ENCODE measurements at places on chromosomes 2 and 18.

- no peak for DNase-seq
Measured at GRCh38 chr18:13915995-13916431, 677 bp upstream of the MC2R start.

- no peak for DNase-seq
Measured at GRCh38 chr2:127712999-127713398, 11.7 kb downstream of the SFT2D3 start.

DNA sequence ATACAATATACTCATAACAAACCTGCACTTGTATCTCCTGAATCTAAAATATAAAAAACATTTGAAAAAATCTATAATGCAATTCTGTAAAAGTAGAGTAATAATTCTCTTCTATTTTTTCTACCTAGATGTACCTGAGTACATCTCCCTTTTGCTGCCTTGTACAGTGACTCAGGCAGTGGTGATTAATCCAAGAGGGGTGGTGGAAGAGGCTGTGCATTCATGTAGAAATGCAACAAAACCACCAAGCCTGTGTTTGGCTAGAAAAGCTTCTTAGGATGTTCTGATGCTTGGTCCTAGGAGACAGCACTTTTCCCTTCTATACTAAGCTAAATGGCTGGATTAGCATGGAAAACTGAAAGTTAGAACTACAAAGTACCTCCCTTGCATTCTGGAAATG is 245.8 kb downstream of the DPP10 start:
- no peak for DNase-seq

GRCh38 chr2:216370961-216371712 is 1.1 kb downstream of the MARCHF4 start:
- no peak for DNase-seq

- peak; percentile 56 for DNase-seq
Measured at GRCh38 chr18:65750389-65751154, at the start of gene CDH7. Gene CDH7, plus strand, starts transcription at chr18:65751012. Its CDS starts 11,831 bp downstream, at chr18:65762843.

DNA sequence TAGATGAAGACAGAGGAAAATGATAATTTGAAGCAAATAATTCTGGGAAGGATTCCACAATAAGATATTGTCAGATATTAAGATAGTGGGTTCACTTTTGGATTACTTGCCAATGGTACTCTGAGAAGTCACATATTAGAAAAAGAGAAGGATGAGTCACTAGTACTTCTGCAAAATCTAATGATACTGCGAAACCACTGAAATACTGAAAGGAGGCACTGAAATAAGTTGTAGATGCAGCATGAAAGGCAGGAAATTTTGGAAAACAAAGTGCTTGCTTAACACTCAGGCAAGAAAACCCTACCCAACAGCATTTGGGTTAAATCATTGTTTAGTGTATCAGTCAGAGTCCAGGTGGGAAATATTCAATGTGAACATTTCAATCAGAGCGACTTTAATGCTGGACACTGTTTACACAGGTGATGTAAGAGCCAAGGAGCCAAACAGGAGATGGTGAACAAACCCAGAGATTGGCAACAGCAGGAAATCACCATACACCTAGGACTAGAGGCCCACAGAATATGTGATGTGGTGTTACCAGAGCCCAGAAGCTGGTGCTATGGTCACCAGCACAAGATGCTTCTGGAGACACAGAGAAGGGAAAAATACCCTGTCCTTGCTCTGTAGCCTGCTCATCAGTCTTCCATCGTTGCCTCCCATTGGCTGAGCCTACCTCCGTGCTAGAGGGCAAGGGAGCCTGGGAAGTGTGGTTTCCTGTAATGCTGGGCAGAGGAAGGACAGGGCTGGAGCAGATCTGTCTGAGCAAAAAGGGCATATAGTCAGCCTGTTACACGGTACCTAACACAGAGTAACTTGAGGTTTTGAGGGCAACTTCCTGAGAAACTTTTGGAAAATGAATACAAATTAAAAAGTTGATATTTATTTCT is 204.7 kb upstream of the ITGA4 start:
- DNase-seq: peak; percentile 22

- DNase-seq: peak; percentile 72
Measured at GRCh38 chr18:13500227-13500865, 226.0 kb downstream of the FAM210A start.

DNA sequence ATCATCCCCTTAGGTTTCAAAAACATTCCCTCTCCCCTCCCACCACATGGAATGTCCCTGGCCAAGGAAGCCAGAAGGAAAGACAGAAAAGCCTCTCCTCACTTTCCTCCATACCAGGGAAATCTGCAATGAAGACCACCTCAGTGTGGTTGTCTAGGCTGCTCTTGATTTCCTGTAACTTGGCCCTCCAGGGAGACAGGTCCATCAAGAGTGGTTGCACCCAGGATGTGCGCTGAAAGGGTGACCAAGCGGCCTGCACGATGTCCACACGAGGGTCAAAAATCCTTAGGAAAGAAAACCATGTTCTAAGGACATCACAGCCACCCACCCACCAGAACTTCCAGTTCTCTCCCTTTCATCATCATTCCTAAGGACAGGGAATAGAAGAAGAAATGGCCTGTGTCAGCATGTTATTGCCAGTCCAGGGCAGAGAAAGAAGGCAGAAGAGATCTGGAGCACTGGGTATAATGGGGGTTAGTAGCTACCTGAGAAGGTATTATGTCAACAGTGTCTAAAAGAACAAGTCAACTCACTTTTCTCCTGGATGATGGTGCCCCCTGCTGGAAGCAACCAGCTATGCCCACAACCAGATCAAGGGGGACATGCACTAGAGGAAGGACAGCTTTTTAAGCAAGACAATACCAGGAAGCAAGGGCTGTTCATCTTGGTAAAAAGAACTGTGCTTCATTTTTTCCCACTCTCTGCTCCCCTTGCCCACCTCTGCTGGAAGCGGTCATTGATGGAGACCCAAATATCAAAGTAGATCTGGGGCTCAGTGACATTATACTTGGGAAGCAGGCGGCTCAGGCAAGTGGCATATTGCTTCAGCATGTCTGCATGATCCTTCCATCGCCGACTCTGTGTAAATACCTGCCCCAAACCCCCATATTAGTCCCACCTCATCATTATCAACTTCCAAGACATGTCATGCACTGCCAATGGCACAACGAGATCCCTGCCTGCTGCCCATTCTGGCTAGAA is 9.3 kb downstream of the GGCX start:
- DNase-seq: peak; percentile 48

DNA sequence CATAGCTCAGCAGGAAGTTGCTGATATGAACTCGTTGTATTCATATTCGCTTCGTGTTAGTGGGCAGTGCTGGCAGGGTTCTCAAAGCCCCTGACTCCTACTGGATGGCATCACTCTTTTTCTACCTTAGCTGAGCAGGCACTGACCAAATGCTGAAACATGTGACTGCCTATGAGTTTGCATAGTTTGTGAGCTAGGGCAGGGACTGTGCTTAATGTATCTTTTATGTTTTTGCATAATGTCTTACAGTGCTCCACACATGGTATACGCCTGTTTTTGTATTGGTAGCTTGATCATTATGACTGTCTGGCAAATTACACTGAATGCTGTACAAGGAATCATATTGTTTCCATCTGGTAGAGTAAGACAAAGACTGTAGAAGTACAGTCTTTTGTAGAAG is 305.3 kb downstream of the PARD3B start:
- DNase-seq: no peak

DNA sequence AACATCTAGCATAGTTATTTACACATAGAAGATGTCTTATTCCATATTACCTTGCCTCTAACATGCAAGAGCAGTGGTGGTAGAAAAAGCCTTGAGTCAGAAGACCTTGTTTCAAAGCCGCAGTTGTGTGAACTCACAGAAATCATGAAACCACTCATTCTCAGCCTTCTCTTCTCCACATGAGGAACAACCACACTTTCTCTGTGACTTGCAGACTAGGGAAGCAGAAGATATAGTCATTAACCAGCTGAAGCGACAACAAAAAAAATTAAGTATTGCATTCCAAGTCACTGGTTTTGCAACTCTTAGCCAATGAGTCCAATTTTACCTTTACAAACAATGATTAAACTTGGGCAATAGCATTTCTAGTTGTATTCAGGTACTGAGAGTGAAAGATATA is 19.0 kb downstream of the TWSG1 start:
- DNase-seq: no peak

- DNase-seq: no peak
Measured at GRCh38 chr18:74546751-74547530, 12.6 kb downstream of the CNDP1 start.

DNA sequence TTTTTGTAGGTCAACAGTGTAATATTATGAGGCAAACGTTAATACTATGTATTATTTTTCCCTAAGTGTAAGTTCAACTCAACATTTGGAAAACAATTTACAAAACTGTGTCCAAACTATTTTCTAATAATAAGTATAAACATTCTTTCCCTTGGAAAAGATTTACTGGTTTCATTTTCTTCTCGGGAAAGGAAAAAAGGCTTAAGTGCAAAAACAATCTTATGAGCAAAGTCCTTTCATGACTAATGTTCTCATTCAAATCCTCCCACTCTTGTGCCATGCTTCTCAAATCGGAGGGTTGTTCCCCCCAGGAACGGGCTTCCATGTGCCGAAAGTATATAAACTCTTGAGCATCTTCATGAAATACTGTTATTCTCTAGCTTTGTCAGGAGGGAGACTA is 19.8 kb upstream of the L3MBTL4 start:
- DNase-seq: no peak

DNA sequence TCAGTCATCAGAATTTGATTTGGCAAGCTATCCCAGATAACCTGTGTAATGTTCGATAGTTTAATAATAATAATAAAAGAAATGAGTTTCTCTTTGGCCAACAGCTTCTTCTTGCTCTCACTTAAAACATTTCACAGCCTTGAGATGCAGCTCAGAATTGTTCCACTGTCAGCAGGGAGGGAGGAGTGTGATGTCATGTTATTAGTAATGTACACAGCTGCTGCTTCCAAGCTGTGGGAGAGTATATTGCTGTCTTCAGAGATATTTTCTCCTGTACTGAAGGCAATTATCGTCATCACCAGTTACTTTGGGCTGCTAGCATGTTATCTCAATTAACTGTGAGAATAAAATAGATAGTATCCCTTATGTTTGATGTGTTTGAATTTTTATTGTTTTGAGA is 146.9 kb upstream of the MAP3K20 start:
- peak; percentile 40 for DNase-seq

DNA sequence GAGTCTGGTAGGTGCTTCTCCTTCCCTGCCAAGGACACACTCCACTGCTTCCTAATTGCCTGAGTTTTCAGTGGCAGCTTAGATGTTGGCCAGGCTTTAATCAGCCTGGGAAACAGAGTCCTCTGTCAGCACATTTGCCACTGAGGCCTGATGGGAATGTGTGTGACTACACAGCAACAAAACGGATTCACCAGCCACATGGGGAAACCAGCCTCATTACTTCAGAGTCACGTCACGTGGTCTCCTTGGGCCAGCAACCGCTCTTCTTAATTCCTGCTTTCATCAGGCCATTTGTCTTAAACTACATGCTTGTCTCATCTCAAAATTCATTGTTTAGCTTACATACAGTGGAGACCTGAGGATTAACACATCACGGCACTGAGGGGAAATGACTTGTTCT is 93.9 kb upstream of the LTBP1 start:
- no peak for DNase-seq

- peak; percentile 78 for DNase-seq
Measured at GRCh38 chr2:54665436-54665856, 58.0 kb upstream of the EML6 start.

- no peak for DNase-seq
Measured at GRCh38 chr18:9782073-9782857, 74.2 kb downstream of the RAB31 start.

Data from SHP77 (cell line).